Putamen (tissue), 1 donor: ENCODE measurements at places on chromosomes 16 and 17.

GRCh38 chr17:66906321-66907278 is 57.9 kb upstream of the CACNG4 start:
- DNase-seq, result peak; percentile 75

DNA sequence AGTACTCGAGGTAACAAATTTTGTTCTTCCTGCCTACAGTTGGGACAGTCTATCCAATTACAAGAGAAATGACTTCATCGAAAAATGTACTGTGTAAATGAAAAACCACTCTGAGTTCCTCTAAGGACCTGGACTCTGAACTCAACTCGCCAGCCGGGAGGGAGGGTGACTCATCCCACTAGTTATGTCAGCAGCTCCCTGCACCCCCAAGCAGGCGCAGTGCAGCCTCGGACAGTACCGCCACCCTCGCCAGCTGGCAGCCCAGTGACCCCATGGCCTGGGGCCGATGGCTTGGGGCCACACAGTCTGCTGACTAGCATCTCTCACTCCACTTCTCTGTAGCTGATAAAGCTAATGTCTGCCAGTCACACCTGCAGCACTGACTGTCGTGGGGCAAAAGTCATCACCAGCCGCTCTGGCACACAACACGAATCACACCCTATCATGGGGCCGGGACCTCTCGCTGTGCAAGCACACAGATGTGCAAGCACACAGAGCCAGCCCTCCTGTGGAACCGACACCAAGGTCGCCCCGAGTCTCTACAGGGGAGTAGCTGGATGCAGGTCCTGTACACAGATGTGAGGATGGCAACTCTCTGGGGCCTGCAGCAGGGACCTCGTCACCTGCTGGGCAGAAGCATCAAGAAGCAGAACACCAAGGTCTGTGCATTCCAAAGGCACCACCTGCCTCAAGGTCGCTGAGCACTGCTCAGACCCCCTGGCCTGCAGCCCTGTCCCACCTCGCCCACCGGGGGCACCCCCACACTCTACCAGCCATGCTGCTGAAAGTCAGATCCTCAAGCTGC is 5.7 kb downstream of the CSNK1D start:
- peak; percentile 88 for DNase-seq

DNA sequence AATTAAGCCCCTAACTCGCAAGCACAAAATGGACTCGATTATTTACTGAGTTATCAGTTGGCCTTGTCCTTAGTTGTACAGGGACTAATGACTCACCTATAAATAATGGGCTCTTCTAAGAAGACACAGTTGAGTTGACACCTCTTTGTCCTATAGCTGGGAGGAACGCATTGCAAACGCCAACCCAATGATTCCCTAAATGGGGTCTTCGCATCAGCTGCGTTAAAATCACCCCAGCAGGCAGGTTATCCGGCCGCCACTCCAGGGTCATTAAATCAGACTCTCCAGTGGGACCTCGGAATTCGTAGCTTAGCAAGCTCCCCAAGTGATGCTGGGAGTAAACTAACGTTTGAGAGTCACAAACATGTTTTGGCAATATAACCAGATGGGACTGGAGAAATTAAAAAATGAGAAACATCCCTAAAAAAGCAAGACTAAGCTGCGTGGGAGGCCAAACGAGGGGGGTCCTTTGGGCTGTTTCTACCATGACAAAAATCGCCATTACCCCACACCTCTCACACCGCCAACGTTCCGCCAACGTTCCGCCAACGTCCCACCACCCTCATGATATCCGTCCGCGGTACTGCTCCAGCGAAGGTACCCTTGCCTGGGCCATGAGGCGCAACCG is 932 bp upstream of the NFE2L1 start:
- no peak for DNase-seq

- no peak for DNase-seq
Measured at GRCh38 chr16:10171221-10171620, 11.0 kb downstream of the GRIN2A start.

GRCh38 chr17:37294888-37295287 is 80.9 kb upstream of the C17orf78 start:
- DNase-seq, result no peak

- no peak for DNase-seq
Measured at GRCh38 chr16:73213732-73214455, 166.0 kb upstream of the ZFHX3 start.

- DNase-seq, result no peak
Measured at GRCh38 chr17:30393491-30393890, 14.8 kb downstream of the CPD start.

- peak; percentile 35 for DNase-seq
Measured at GRCh38 chr17:66165537-66166123, 26.3 kb downstream of the CEP112 start.

DNA sequence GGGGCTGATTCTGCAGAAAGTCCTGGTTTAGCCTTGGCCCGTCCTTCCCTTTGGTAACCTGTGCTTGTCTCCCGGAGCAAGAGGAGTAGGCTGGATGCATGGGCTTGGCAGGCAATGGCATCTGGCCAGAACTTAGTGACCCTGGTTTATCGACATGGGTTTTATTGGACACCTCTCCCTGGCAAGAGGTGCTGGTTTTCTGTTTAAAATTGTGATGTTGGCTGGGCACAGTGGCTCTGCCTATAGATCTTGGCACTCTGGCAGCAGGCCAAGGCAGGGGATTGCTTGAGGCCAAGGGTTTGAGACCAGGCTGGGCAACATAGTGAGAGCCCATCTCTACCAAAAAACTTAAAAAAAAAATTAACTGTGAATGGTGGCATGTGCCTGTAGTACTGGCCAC is 31.2 kb downstream of the SLC12A3 start:
- DNase-seq, result no peak

GRCh38 chr17:82950525-82951102 is 110.8 kb upstream of the ZNF750 start:
- no peak for DNase-seq

DNA sequence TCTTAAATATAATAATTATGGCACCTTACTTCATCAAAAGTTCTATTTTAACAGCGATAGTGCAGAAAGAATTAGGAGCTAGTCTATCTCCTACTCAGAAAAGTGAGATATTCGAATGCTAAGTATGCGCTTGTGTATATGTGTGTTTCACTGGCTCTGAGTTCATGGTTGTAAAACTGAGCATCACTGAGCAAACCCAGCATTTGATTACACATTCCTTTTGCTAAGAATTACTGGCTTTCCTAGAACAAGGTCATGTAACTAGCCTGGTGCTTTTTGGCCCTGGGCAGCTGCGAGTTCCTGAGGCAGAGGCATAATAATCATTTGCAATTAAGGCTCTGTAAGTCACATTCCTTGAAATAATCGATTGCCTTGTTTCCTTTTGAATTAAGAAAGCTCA is 157.2 kb downstream of the SNX29 start:
- DNase-seq, result no peak
